ENCODE measurements at places on chromosomes 6 and 20. TPM values are rescaled to one million over a fixed set of nuclear protein-coding genes. Genes with fewer than 3 reads are reported as not detected.
A peak's percentile ranks its signal among the peaks of the same experiment; 100 is the strongest.

Gene GPX5
- polyA plus RNA-seq = not detected

GRCh38 chr6:16183187-16183664, 54.3 kb downstream of the MYLIP start:
- no peaks in the 10 kb centered on the region for H3K36me3 ChIP-seq
- DNase-seq = peak; percentile 60
- no peaks in the 10 kb centered on the region for H3K4me1 ChIP-seq
- H3K4me3 ChIP-seq = no peak overlapping the region
- no peak overlapping the region for H3K27ac ChIP-seq

DNA sequence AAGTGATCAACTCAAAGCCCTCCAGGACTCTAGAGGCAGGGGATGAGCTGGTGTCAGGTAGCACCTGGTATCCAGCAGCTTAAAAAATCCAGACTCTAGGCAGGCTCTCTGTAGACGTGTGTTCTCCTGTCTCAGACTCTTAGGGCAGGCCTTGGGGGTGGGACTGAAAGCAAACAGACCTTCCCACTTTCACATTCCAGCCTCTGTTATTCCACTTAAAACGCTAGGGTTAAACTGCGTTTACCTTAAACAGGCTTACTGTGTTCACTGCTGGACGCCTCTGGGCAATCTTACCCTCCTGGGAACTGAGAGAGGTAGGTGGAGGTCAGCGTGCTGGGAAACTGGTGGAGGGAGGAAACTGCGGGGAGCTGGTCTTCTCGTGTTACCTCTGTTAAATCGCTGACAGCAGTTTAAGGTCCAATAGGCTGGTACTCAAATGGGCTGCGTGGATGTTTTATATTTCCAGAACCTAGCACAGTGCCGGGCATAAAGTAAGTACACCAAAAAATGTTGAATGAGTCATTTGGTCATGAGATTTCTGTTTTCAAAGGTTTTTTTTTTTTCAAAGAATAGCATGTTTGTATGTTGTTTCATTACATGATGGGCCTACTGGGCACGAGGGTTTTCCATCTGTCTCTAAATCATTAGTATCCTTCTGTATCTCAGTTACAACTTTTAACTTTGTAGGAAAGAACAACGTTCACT, at the start of gene GCNT2:
TSS of gene GCNT2 (plus strand) at position 248 of the 705 bp plus-strand sequence. CDS start 7,561 bp downstream, outside the sequence.
- H3K36me3 ChIP-seq = no peaks in the 10 kb centered on the region
- no peak for DNase-seq
- no peak within 1 kb of the TSS for H3K27ac ChIP-seq
- H3K4me3 ChIP-seq = no peak within 1 kb of the TSS
- no peaks in the 10 kb centered on the region for H3K4me1 ChIP-seq

- no peak for DNase-seq
- H3K4me3 ChIP-seq = no peak overlapping the region
- no peak overlapping the region for H3K27ac ChIP-seq
- H3K4me1 ChIP-seq = peaks cover 5% of the 10 kb centered on the region
These were observed 132.0 kb downstream of the CDK19 start for GRCh38 chr6:110683241-110683640.

DNA sequence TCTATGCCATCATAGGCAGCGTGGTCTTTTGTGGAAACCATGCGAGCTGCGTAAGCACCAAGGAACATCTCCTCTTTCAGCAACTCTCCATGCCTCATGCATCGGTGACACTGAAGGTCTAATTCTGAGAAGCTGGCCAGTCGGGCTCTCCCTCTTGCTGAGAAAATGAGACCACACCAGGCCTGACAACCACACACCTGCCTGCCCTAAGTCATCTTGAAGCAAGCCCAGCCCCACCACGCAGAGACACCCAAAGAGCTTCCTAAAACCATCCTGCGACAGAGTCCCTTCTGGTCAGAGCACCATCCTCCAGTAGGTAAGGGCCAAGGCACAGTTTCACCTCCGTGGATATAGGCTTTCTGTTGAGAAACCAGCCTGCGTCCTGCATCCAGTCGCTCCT, 26.6 kb downstream of the PREX1 start:
- H3K27me3 ChIP-seq = no peaks in the 10 kb centered on the region
- no peak for DNase-seq
- no peak overlapping the region for H3K4me3 ChIP-seq

- H3K4me3 ChIP-seq = no peak overlapping the region
- DNase-seq = no peak
- H3K36me3 ChIP-seq = peaks cover 58% of the 10 kb centered on the region
- no peak overlapping the region for H3K27ac ChIP-seq
- H3K27me3 ChIP-seq = no peaks in the 10 kb centered on the region
These were observed 46.6 kb downstream of the UBR2 start for GRCh38 chr6:42610416-42610815.

GRCh38 chr20:33443512-33444239, at the start of gene SNTA1:
TSS of gene SNTA1 (minus strand) at chr20:33443763. CDS start at chr20:33443620, 143 bp downstream.
- no peaks in the 10 kb centered on the region for H3K27me3 ChIP-seq
- no peaks in the 10 kb centered on the region for H3K36me3 ChIP-seq
- H3K27ac ChIP-seq = peak within 1 kb of the TSS; percentile 11
- H3K4me1 ChIP-seq = peaks cover 13% of the 10 kb centered on the region
- peak within 1 kb of the TSS; percentile 60 for H3K4me3 ChIP-seq

All from SK-N-SH (cell line).